Activated T-helper 9 cell treated with anti-CD3 and anti-CD28 coated beads, Interleukin-2, amount 50 U/mL, for 16 hours (primary cell): ENCODE measurements at places on chromosomes 16 and 17.

GRCh38 chr16:66304151-66304550, 62.3 kb upstream of the CDH5 start:
- DNase-seq, result no peak

DNA sequence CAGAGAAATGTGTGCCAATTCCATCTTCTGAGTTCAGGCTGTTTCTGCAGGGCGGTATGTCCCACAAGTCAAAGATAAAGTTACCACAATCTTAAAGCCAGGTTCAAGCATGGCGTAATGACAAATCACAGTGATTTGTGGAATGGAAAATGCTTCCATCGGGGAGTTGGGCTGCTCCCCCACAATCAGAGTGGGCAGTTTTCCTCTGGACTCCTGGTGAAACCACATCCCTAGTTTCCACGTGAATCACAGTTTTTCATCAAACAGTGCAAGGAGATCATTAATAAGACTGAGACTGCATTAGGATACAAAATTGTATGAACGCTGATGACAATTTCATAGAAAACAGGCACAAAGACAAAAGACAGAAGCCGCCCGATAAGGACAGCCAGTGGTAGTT, 3.6 kb downstream of the LITAF start:
- DNase-seq, result no peak

DNA sequence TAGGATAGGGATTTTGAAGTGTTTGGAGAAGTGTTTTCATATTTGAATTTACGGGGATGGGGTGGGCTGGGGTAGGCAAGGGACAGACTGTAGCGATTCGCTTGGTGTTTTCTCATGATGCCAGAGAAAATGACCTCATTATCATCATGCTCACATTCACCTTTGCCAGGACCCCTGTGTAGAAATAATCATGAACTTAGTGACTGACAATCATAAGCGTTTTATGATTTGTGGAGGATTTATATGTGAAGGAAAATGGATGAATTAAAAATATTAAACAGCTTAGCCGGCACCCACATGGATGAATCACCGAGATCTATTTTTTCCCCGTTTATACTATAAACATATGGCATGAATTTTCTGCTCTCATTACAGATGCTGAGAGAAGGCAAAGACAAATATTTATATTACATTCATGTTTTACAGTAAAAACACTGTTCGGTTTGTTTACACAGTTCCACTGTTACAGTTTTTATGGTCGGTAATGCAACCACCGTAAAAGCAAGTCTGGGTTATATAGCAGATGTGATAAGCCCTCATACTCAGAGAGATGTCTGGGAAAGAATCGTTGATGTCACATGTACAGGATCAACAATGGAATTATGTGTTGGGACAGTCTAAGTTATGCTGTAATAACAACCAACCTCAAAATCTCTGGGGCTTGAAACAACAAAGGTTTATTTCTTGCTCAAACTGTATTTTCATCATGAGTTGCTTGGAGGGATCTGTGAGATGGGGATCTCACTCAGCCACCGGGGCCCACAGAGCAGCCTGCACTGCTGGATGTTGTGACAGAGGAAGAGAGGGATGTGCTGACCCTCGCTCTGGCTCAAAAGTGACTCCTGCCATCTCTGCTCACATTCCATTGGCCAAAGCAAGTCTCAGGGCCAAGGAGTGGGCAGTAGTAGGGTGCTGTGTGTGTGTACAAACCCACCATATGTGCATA, 85.1 kb downstream of the WWOX start:
- no peak for DNase-seq

DNA sequence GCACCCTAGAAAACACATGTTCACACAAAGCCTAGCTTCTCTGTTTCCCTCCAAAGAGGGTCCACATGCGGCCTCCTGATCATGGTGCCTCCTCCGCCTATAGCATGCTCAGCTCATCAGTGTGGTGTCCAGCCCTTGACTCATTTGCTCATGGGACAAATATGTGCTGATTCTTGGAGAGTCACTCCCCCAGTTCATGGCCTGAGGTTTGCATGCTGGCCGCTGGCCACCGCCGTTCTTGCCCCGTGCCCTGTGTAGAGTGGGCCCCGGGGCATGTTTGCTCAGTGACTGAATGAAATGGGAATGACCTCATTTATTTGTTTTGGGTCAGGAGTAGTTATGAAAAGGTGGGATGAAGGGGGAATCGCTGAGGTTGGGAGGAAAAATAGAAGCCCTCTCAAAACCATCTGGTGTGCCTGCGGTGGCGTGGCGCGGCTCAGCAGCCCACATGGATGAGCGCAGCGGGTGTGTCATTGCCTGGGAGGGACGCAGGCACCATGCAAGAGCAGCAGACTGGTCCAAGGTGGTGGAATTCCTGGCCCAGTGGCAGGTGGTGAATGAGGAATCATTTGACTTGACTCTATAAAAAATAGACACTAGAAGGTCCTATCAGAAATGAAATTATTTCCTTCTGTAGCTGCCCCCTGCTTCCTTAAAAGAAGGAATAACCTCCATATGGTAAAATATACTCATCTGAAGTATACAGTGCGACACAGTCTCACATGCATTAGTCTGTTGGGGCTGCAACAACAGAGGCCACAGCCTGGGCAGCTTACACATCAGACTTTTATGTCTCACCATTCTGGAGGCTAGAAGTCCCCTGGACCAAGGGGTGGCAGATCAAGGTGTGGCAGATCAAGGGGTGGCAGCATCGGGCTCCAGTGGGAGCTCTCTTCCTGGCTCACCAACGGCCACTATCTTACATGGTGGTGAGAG, 31.7 kb downstream of the CRISPLD2 start:
- no peak for DNase-seq

GRCh38 chr16:50831751-50832150, 89.9 kb downstream of the CYLD start:
- no peak for DNase-seq

GRCh38 chr17:55660178-55660886, 62.3 kb downstream of the TMEM100 start:
- no peak for DNase-seq

DNA sequence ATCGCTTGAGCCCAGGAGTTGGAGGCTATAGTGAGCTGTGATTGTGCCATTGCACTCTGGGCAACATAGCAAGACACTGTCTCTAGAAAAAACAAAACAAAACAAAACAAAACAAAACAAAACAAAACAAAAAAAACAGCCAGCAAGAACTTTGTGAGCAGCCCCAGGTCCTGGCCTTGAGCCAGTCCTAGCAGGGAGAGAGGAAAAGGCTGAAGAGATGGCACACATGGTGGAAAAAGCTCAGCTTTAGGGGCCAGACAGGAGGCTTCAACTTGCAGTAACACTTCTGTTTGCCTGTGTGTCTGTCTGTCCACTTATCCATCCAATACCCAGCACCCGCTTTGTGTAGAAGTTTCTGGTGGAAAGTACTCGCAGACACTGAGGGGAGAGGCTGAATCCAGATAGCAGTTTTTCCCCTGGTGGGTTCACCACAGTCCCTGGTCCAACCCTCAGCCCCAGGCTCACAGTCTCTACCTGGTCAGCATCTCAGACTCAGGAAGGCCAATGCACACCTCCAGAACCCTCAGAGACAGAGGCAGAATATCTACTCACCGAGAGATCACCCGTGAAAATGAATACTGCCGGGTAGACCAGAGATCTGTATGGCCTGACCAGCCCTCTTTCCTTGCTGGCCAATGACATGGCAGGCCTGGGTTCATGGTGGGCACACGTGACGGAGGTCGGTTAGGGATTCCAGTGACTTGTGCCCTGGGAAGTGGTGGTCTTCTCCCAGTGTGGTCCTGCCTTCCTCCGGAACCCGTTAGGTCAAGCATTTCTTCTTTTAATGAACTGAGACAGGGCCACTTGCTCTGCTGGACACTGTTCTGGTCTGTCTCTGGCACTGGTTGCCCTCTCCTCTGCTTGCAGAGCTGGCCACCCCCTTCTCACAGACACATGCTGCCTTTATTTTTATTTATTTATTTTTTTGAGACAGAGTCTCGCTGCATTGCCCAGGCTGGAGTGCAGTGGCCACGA, 79.5 kb upstream of the DNAJA2 start:
- DNase-seq, result no peak

GRCh38 chr17:33145941-33146340, 147.2 kb downstream of the ASIC2 start:
- DNase-seq, result no peak

GRCh38 chr17:65514082-65514481, 47.4 kb downstream of the AXIN2 start:
- no peak for DNase-seq

DNA sequence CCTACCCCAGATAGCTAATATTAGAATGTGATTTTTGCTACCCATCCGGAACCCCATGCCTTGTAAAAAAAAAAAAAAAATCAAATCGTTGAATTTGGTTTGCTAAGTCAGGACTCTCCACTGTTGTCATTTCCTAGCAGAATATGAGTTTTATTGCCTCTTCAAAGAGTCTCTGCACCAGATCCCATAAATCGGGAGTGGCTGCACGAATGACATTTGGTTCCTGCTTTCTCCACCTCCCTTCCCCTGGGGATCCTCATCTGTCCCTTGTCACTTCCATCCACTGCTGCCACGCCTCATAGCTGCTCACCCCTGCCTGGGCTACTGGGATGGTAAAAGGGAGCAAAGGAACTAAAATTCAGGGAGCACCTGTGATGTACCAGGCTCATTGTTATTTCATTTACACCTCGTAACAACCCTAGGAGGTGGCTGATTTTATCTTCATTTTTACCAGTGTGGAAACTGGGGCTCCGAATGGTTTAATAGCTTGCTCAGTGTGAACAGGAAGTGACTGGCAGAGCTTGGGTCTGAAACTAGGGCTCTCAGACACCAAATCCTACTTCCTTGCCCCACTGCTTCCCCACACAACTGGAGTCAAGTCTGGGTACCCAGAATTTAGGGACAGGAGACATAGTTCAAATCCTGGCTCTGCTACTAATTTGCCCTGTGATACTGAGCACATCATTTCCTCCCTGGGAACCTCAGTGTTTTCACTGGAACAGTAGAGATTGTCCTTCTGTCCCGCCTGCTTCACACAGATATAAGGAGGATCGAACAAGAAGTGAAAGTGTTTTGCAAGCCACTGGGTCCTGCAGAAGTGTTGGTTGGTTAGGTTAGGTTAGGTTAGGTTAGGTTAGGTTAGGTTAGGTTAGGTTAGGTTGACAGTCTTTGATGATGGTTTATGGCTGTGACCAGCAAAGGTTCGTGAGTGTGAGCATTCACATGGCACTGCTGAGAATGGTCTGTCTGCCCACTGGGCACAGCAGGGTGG, 585 bp upstream of the KRT36 start:
- no peak for DNase-seq

DNA sequence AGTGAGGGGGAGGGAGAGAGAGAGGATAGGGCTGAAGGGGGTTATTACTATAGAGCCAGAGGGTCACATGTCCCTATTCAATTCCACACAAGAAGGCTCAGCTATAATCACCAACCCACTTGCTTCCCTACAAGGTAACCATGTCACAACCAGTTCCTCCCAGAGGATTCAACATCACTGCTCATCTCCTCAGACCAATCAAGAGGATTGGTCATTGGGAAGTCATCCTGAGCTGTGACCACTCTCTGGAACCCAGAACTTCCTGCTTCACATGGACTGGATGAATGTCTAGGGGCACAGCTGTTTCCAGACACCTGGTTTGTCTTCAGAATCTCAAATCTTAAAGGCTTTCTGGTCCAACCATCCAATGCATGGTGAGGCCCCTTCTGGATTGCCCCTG, 154.9 kb upstream of the SDK2 start:
- no peak for DNase-seq

DNA sequence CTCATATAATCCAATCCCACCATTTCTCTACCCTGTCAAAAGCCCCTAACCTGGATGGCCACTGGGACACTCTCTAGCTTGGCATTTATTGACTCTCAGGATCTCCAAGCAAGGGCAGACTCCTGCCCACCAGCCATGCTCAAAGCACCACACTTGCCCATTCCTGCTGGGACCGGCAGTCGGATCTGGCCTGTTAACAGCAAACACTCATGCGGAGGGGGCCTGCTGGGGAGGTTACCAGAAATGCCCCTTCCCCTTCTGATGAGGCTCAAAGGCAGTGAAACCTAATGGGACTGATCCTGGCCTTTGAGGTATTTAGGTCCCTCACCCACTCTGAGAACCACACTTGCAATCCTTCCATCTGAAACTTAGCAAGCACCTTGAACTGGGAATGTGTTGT, 6.5 kb upstream of the CCL1 start:
- no peak for DNase-seq

DNA sequence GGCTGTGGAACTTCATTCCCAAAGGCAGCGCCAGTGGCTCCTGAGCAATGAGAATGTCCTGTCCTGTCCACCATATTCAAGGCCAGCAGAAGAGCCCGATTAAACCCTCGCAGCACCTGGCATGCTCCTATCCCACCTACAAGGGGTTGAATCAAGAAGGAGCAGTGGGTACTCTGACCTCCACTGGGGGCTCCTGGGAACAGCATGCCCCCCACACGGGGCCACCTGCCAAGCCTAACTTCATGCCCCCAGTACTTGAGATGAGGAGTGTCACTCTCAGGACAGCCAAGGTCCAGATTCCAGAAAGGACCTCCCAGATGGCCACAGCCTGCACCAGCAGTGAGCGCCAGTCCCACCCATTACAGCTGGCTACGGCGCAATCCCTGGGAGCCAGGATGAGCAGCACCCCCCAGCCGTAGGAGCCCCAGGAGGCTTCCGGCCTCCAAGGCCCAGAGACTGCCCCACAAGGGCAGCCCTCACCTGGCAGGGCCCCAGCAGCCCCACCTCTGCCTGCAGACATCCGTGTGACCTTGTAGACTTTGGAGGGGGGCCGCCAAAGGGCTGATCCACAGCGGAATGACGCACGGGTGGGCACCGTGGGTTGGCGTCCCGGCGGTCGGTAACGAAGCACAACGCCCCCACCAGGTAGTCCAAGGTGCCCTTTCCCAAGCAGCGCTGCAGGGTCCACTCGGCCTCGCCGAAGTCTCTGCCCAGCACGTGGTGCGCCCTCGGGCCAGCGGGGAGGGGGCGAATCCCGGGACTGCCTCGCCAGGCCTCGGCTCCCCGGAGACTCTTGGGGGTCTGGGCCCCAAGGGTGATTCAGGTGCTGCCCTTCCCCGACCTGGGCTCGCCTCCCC, 1.0 kb upstream of the MPDU1 start:
- DNase-seq, result no peak

GRCh38 chr16:80962879-80963278, 43.8 kb downstream of the CMC2 start:
- DNase-seq, result no peak

DNA sequence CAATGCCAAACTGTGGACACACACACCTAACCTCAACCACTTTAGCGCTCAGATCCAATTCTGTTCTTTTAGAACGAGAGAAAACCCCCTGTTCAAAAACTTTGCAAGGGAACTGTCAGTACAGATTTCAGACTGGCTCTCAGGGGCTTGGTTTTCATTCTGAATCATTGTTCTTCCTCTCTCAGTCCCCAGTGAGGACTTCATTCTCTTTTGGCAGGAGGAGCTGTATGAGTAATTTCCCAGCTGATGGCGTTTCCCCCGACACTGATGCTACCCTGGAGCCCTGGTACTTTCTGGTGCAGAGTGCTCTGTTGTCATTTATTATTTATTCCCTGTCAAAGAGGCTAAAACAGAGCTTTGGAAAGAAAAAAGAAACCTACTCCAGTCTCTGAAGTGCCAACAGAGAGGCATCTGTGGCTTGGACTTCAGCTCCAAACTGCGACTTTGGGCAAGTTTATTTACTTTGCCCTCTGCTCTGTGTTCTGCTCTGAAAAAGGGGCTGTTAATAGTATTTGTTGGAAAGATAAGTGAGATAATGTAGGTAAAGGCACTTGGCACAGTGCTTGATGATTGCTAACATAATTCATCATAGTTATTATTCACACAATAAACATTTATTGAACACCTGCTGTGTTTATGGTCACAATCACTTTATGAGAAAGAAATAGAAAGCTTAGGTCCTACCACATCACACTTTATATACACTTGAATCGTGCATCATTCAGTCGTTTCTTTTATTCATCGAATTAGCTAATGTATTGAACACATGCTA, 28.3 kb downstream of the ETV4 start:
- DNase-seq, result no peak
